ENCODE measurements at places on chromosomes 2 and 18.

DNA sequence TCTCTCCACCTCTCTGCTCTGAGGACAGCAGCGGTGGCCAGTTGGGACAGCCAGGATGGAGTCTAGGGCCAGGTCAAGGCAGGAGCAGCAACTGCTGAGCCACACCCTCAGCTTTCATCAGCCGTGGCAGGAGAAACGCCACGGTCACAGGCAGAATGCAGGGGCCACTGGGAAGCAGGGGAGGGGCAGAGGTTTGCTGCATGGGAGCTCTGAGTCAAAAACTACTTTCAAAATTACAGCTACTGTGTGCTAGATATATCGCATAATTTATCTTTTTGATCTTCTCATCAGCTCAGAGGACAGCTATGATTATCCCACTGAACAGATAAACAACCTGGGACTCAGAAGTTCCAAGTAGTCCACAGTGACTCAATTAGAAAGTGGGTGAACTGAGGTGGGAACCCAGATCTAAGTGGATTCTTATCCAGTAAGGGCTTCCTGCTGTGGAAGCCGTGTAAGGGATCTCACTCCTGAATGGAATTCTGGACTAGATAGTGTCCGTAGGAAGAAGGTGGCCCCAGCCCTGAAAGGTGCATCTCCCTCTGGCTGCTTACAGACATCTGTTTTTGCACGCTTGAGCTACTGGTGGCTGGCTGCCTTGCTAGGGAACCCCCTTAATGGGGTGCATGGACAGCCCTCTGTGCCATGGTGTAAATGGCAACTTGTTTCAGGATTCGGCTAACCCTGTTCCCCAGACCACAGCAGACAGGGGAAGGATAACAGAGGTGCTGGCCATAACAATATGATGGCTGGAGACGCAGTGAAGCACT lies 194.6 kb upstream of the SMAD2 start:
- peak; percentile 38 for DNase-seq

DNA sequence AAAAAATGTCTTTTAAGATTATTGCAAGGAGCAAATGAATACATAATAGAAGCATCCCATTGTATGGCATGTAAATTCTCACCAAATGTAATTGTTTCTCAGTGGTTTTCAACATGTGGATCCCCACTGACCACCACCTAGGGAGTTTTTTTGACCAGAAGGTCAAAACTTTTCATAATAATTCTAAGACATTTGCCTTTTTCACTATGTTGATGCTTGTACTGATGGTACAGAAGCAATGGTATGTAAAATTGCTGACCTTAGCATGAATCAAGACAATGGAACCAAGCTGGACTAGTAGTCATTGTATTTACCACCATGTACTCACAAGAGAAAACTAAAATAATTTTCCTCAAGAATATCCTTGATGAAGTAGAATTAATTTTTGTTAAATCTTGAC lies 36.8 kb downstream of the RAB10 start:
- no peak for DNase-seq

DNA sequence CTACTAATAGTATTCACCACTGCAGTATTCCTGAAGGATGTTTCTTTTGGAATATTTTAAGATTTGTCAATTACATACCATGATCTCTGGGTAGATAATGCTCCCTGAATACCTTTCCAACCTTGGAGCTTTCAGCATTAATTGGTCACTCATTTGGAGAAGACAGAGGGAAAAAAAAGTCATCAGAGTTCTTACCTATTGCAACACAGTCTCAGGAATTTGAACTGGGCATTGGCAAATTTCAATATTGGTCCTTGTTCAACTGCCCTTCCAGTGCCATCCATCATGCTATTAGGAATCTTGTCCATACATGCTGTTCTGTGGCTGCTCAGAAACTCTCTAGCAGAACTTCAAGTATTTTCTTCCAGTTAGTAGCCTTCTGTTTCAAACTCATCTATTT lies 83.6 kb upstream of the KCNJ3 start:
- no peak for DNase-seq

DNA sequence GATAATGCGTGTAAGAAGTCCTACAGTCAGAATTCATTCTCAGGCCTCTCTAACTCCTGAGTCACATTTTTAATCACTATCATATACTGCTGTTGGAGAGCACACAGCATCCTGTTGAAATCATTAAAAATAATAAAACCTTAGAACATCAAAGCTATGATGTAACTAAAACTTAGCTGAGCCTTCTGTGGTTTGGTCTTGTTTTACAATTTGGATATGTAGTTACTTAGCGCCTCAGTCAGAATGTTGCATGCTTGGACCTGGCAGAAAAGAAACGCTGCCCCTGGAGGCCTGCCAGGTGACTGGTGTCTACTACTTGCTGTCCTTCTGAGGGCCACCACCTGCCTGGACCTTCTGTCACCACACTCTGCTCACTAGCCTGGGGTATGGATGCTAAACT lies 261.1 kb upstream of the RASGRP3 start:
- no peak for DNase-seq

- DNase-seq, result no peak
These were observed 510.9 kb downstream of the TXNL1 start for GRCh38 chr18:56127322-56128099.

- no peak for DNase-seq
These were observed 11.4 kb upstream of the MAP3K20 start for GRCh38 chr2:173064151-173064805.

GRCh38 chr2:240109386-240109785 lies 26.7 kb downstream of the COPS9 start:
- no peak for DNase-seq

DNA sequence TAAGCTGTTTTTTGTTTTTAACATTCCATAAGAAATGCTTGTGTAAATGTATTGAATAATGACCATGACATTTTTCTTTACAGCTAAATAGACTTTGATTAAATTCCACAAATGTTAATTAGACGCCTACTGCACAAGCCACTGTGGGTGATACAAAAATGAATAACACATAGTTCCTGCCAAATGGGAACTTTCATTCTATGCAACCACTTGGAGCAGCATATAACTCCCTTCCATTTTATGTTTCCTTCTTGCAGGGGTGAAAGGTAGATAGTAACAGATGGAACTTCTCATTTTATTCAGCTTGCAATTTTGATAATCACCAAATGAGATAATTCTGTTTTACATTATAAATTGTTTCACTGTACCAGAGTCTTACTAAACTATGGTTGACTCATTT lies 70.0 kb upstream of the THUMPD2 start:
- DNase-seq, result no peak

GRCh38 chr2:239498981-239499634 lies 98.3 kb upstream of the HDAC4 start:
- no peak for DNase-seq

GRCh38 chr2:237695201-237695780 lies 67.9 kb downstream of the LRRFIP1 start:
- DNase-seq, result no peak

DNA sequence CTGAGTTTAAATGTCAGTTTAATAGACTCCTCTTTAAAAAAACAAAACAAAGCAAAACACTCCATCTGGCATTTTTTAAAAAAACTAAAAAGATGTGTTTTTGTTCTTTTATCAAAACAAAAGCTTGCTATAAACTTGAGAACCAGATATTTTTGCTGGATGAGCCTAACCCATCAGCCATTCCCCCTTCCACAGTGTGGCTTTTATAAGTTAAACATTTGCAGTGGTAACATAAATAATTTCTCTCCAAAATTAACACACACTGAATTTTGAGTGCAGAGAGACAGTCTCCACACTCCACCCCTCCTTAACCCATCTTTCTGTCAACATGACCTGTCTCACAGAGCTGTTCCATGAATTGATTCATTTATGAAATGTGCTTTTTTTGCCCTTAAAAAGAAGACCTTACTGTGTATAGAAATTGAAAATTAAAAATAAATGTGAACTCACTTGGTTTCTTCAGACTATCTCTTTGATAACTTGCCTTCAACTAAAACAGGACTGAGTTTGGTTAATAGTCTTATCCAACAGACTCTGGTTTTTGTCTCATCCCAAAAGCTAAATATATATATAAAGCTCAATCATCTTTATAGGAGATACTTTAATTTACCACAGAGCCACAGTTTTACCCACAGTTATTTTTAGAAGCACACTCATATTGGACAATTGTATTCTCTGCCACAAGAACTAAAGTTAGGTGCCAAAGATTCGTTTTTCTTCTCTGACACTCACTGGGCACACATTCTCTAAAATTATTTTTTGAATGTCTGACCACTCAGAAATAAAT lies 64.8 kb upstream of the STK39 start:
- no peak for DNase-seq

DNA sequence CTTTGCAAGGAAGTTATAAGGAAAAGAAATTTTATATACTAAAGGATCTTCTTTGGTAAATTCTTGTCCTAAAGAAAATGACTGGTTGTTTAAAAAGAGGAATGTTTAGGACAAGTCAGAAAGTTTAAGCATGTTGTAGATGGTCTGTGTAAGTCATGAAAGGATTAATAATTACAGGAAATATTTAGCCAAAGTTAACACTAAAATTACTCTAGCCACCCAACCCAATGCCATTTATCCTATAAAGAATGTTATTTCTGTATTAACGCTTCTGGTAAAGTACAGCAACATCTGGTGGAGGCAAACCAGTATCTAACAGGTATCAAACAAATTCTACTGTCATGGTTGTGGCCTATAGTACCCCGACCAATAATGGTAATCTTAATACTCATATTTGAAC lies 546.9 kb upstream of the PKDCC start:
- DNase-seq, result no peak

- no peak for DNase-seq
These were observed 77.2 kb upstream of the TXNDC2 start for GRCh38 chr18:9808295-9809241.

DNA sequence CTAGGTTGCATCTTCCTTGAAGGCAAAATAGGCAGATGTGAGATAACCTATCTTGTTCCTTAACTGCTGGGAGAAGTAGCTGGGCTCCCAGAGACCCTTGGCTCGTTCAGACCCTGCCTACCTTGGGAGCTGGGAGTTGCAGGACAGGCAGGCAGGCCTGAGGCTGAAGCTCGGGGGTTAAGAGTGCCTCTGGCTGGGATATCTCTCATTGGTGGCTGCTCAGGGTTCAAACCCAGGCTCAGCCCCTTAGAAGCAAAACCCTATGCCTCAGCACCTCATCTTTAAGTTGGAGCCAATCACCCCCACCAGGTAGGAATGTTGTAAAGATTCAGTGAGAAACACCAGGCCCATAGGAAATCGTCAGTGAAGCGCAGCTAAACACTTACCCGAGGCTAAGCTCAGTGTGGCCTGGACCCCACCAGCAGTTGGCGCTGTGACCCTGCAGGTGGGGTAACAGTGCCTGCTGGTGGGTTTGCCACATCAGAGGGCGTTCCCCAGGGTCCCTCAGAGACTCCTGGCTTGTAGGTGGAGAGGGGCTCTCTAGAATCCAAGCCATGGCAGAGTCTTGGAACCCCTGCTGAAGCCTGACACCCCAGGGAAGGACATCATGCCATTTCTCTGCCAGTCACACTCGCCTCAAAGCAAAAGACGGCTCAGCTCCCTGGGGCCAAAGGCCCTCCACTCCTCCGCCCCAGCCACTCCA lies 54.6 kb upstream of the GPR17 start:
- DNase-seq, result peak; percentile 57

DNA sequence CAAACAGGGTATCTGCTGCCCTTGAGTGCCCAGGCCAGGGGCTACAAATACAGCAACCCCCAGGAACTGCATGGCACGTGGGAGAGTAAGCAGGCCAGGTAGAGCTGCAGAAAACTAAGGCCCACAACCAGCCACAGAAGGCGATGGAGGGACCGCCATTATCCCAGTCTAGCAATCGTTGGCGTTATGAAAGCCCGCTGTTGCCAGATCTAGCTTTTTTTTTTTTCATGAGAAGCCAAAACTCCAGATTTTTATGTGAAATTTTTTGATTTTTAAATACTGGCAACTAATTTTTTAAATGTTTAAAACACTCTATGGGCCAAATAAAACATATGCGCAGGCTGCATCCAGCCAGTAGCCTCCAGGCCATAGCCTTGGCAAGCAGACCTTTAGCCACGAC lies 59.8 kb downstream of the DNMT3A start:
- no peak for DNase-seq

GRCh38 chr2:30784682-30785081 lies 22.6 kb downstream of the CAPN13 start:
- DNase-seq, result no peak

DNA sequence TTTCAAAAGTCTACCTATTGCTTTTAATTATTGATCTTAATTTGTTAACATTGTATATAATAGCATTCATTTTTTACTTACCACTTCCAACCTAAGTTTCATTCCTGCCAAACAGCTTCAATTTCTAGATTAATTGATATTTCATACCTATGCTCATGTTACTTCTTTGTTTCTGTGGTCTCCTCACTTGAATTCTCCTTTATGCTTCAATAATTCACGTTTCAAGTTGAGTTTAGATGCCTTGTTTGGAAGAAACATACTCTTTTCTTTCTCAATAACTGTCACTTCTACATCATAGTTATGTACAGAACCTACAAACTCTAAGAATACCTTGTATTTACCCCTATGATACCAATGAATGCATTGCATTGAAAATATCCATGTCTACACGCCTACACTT lies 862.2 kb upstream of the LRATD1 start:
- no peak for DNase-seq

DNA sequence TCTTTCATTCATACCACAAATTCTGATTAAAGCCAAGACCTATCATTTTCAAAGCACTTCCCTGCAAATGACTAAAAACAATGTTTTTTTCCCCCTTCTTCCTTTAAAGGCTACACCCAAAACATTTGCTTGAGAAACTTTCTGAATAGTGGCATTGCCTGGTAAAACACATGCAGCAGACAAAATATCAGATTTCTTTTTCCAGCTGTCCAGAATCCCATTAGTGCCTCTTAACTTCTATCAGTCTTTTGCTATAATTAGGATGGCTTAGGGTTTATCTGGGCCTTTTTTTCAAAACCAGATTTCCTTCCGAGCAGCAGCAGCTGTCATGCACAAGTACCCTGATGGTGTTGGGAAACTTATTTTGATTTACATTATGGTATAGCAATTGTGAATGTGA lies 50.6 kb downstream of the ALPK2 start:
- no peak for DNase-seq

DNA sequence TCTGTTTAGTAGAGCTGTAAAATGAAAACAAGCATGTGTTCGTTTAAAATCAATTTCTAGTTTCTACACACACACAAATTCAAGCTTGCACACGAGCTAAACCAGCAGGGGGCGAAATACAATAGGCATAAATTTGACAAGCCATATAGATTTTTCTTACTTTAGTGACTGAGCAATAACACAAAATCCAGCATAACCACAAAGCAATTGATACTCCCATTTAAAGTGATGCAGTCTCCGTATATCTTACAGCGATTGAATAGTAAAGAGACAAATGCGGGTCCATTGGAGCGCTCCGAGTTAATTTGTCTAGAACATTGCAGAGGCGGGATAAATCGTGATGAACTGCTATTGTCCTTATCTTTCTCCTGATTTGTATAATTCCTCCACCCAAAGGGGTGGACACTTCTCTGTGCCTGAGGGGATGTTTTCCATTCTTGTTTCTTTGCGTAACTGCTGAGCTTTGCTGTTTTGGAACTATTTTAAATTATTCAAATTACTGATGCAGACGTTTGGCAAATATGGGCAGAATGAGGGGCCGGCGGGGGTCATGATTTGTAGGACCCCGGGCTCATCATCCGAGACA lies 1.2 kb upstream of the AFTPH start:
- peak; percentile 66 for DNase-seq

Measured in stimulated activated CD4-positive, alpha-beta T cell treated with anti-CD3 and anti-CD28 coated beads, Interleukin-12 subunit alpha, Interleukin-12 subunit beta, amount 100 ng/mL, for 24 hours (primary cell).